Glomerular endothelial cell (primary cell): ENCODE measurements at places on chromosomes 13 and 19. TPM values are rescaled to one million over a fixed set of nuclear protein-coding genes. Genes with fewer than 3 reads are reported as not detected.

MEIOSIN gene
- not detected in 2 replicates for total RNA-seq

GRCh38 chr13:67833564-67833963, 603.4 kb upstream of the PCDH9 start:
- DNase-seq = no peak

DNA sequence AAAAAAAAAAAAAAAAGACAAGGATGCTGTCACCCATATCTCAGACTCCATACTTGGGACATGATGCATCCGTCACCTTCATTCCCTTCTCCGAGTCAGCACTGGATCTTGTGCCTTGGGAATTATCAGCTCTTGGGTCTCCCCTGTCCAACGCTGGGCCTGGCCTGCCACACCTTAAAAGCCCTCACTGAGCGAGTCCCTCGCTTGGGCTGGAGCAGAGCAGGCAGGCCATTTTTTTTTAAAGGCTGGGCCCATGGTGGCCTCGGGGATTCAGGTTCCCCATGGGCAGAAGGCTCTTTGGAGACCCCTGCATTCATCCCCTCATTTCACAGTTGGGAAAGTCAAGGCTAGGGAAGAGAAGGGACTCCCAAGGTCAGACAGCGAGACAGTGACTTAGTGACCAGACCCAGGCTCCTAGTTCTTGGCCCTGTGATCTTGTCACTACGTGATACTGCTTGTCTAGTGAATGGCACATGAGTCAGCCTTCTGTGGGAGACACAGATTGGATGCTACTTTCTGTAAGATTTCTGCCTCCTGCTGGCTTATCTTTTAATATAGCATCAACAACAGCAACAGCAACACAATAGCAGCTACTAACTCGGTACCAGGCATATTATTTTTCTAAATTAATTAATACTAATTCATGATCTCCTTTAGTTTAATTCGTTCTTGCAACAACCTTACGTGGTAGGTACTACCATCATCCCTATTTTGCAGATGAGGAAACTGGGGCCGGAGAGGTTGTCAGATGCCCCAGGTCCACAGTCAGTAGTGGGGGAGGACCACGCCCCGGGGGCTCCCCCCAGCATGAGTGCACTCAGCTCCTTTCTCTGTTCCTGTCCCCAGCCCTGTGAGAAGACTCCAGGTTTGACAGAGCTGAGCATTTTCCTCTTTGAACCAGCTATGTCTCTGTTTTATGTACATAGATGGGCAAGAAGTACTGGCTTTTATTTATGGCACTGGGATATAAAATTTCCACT, 27.4 kb upstream of the ZNF536 start:
- DNase-seq = no peak

IGLON5 gene
- total RNA-seq = not detected in 2 replicates

CCDC8 gene
- 3.3 and 4.5 TPM in 2 replicates for total RNA-seq

- DNase-seq = no peak
Measured at GRCh38 chr19:50292216-50292827, 36.9 kb downstream of the KCNC3 start.

DNA sequence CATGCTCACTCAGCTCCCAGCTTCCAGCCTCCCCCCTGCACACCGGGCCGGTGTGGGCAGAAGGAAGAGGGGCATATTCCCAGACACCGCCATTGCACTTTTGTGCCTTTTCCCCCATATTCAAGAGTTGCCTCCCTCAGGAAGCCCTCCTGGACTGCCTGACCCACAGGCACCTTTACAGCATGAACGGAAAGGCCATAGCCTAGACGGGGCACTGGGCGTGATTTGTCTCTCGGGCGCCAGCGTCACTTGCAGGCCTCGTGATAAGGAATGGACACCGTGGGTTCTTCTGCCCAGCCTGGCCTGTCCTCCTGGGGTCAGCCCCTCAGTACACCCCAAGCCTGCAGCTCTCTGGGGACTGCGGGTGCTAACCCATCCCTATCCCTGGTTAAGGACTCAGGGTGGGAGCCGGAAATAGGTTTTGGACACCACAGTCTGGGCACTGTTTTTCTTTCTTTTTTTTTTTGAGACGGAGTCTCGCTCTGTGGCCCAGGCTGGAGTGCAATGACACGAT, 933 bp upstream of the UQCR11 start:
- DNase-seq = no peak

GRCh38 chr19:36745870-36746269, 26.7 kb downstream of the ZNF850 start:
- no peak for DNase-seq

DNA sequence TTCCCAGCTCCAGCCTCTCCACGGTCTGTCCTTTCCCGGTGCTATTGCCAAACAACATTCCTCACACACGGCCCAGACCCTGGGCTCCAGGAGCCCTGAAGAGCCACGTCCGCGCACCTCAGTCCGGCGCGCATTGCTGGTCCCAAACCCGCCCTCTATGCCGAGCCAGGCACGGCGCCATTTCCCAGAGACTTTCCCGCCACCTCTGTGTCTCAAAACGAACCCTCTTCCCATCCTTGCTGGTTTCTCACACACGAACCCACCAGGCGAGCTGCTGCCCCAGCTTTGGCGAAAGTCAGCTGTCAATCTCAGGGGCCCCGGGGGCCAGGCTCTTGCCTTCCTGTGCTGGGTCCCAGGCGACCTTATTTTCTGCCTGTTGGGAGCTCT, 28.0 kb upstream of the F7 start:
- DNase-seq = no peak

GRCh38 chr19:6987850-6988249, 33.4 kb downstream of the MBD3L2B start:
- DNase-seq = no peak
